Stimulated activated CD8-positive, alpha-beta memory T cell treated with anti-CD3 and anti-CD28 coated beads, Interleukin-4, amount 100 ng/mL, for 1 hour (primary cell): ENCODE measurements at places on chromosomes 12 and 14.

DNA sequence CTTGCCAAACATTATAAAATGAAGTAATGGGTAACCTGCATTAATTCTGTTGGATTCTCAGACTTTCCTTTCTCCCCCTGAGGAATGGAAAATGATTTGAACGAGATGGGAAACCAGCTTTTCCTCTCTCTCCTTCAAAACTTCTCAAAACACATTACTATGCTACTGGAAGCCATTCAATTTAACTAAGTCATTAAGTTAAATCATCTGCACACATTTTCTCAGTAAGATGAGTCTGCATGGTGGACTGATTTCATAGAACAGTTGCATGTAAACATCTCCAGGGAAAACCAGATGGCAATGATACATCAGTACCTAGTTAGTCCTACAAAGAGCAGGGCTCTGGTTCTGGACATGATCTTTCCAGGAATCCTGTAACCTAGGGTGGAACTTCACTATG is 59.9 kb downstream of the BMP4 start:
- no peak for DNase-seq

DNA sequence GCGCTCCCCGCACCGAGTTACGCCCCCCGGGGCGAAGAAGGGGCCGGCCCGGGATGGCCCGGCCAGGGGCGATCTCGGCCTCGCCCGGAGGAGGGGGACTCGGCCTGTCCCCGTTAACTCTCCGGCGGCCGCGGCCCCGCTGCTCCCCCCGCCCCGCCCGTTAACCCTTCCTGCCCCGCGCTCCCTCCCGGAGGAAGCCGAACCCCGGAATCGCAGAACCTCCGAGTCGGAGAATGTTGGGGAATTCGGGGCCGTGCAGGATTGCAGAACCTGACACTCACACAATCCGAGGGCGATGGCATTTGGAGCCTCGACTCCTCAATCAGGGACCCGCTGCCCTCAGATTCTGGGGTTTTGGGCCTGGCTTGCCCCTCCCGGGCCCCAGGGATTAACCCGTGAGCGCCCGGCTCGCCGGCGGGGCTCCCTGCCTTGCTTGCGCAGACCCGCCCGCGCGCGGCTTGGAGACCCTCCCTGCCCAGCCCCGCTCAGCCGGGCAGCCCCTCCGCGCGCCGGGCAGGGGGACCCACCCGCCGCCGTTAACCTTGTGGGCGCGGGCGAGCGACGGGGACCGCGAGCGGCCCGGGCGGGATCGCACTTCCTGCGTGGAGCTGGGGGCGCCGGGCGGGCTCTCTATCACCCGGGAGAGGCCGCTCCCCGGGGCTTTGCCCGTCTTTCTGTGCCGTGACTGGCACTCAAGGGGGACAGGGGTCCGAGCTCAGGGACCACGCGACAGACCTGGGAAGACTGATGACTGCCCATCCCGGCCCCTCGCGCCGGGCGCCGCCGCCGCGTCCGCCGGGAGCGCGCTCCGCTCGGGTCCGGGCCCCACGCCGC is 18.8 kb downstream of the BEGAIN start:
- DNase-seq = no peak

GRCh38 chr12:10291030-10291429 is 16.6 kb upstream of the KLRD1 start:
- DNase-seq = no peak

- no peak for DNase-seq
These were observed 33.3 kb downstream of the CACNA2D4 start for GRCh38 chr12:1885082-1885596.

GRCh38 chr12:53005215-53005985 is 856 bp upstream of the EIF4B start:
- DNase-seq = no peak

DNA sequence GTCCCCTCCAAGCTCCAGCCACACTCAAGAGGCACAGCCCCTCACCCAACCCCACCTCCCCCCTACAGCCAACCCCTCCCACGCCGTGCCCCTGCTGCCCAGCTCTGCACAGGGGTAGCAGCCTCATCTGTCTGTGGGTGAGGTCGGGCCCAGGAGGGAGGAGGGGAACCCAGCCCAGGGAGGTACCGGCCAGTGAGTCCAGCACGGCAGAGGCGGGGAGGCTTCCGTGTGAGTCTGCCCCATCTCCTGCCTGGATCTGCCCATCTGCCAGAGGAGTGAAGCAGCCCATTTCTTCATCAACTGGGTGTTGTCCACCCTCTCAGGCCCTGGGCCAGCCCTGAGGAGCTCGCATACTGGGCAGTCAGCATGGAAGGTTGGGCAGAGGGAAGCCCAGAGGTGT is 54.2 kb downstream of the CCNK start:
- DNase-seq = no peak

- no peak for DNase-seq
These were observed 43.9 kb downstream of the DIO3 start for GRCh38 chr14:101604935-101605780.

- DNase-seq = no peak
These were observed 4.4 kb upstream of the EIF5 start for GRCh38 chr14:103329401-103330347.

DNA sequence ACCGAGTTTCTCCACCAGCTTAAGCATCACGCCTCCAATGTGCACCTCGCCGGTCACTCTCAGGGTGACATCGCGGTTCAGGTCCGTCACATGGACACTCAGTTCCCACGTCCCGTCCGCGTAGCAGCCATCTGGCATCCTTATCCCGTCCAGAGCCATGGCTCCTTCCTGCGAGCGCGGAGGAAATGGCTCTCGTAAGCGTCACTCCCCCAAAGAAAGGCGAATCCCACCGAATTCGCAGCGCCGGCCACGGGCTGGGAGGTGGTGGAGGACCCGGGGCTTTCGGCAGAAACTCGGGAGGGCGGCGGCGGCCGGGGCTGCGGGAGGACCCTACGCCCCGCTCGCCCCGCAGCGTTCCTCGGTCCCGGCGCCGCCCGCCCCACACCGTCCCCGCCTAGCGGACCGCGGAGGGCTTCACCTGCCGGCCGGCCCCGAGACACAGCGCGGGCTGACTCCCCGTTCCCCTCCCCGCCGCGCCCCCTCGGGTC is 396 bp downstream of the FERMT2 start:
- no peak for DNase-seq

- DNase-seq = no peak
These were observed 169.0 kb downstream of the PRIMA1 start for GRCh38 chr14:93619176-93619793.

- DNase-seq = no peak
These were observed 44.6 kb upstream of the PPP4R3A start for GRCh38 chr14:91554535-91555332.

DNA sequence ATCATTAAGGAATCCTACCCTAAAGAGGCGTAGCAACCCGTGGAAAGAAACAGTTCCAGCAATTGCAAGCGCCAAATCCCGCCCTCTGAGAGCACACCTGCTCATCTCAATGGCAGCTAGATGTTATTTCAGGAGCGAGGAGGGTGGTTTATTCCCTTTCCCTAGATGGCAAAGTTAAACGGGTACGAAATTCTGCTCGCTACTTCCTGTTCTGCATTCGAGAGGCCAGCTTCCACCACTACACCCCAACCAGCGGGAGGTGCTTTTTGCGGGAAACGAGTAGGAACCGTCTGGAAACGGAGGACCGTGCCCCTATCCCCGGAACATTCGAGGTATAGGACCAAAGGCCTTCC is 536 bp downstream of the VPS29 start:
- no peak for DNase-seq
